Heart right ventricle (tissue), 16 donors: ENCODE measurements at places on chromosomes 7 and 10.

GRCh38 chr7:6437251-6437650, 10.5 kb downstream of the DAGLB start:
- peaks cover 16% of the 10 kb centered on the region for H3K36me3 ChIP-seq
- no peak for DNase-seq
- H3K27ac ChIP-seq = no peak overlapping the region

DNA sequence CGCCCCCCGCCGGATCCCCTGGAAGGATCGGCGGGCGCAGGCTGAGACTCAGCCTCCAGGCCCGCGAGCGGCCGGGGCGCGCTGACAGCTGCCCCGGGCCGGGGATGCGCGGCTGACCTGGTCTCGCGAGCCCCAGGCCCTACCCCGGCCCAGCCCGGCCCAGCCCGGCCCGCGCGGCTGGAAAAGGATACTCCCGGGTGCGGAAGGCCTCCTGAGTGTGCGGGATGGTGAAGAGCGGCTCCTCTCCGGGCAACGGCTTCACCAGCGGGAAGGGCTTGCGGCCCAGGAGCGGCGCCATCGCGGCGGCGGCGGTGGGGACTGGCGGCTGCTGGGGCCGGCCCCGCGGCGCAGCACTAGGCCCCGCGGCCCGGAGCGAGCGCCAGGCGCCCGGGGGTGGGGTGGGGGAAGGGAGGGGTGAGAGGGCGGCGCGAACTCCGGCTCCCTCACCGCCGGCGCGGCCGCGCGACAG, 423 bp downstream of the BAZ1B start:
- peak overlapping the region; percentile 97 for H3K27ac ChIP-seq
- H3K36me3 ChIP-seq = no peaks in the 10 kb centered on the region
- no peaks in the 10 kb centered on the region for H3K27me3 ChIP-seq
- peaks cover 52% of the 10 kb centered on the region for H3K4me1 ChIP-seq
- H3K4me3 ChIP-seq = peak overlapping the region; percentile 94
- DNase-seq = no peak

DNA sequence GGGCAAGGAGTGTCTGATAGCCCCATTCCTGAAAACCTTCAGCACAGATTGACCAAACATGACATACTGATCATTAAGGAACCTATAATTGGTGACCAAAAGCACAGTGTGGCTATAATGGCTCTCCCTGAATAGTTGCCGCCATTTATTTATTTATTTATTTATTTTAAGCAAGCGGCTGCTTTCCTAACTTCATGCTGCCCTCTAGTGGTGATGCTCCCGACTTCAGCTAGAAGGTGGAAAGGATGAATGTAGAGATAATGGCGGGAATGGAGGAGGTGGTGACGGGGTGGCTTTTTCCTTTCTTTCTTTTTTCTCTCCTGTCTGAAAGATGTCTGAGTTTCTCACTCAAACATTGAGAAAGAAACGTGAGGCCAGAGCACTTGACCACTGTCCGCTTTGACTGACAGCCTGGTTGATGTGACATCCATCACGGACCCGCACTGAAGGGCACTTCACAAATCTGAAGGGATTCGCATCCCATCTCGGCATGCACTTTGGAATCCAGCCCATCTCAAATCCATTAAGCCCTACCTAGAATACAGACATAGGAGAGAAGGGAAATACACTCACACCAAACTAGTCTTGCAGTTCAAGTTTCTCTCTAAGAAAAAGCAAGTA, 1090.1 kb downstream of the KCNMA1 start:
- no peaks in the 10 kb centered on the region for H3K27me3 ChIP-seq
- no peak overlapping the region for H3K4me3 ChIP-seq
- H3K4me1 ChIP-seq = peaks cover 3% of the 10 kb centered on the region

DNA sequence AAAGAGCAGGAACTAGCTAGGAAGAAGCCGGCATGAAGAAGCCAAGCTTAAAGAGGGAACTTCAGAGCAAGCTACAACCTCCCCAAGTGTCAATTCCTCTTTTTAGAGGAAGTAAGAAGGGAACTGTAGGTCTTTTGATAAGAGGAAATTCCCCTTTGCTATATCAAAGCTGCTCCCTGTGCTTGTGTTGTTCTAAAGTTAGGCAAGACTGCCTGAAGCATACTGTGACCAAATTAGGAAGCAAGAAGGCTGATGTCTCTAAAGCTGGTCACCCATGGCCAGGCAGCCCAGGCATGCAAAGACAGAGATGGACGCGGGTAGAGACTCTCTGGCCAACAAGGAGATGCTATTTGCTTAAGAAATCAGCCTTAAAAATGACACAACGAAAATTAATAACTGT, 87.9 kb downstream of the RNF216 start:
- no peak overlapping the region for H3K4me3 ChIP-seq
- H3K27ac ChIP-seq = peak overlapping the region; percentile 89
- H3K4me1 ChIP-seq = peaks cover 98% of the 10 kb centered on the region
- no peaks in the 10 kb centered on the region for H3K27me3 ChIP-seq
- peak; percentile 55 for DNase-seq
- H3K36me3 ChIP-seq = no peaks in the 10 kb centered on the region

- no peaks in the 10 kb centered on the region for H3K4me1 ChIP-seq
- H3K27ac ChIP-seq = no peak overlapping the region
- H3K27me3 ChIP-seq = no peaks in the 10 kb centered on the region
- no peak for DNase-seq
Measured at GRCh38 chr7:92557808-92558362, 29.3 kb downstream of the RBM48 start.

GRCh38 chr10:52488606-52489485, 174.8 kb downstream of the DKK1 start:
- no peak overlapping the region for H3K27ac ChIP-seq
- H3K4me1 ChIP-seq = no peaks in the 10 kb centered on the region
- H3K27me3 ChIP-seq = no peaks in the 10 kb centered on the region
- H3K4me3 ChIP-seq = no peak overlapping the region
- DNase-seq = no peak

DNA sequence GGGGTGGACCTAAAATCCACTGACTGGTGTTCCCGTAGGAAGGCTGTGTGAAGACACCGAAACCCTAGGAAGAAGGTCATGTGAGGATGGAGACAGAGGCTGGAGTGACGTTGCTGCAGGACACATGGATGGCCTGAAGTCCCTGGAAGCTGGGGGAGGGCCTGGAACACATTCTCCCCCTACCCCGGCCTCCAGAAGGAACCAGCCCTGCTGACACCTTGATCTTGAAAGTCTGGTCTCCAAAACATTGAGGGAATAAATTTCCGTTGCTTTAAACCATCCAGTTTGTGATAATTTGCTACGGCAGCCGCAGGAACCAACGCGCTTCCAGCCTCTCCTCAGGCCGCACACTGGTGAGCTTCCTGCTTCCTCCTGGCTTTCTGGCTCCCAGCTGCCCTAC, 288.2 kb downstream of the GLRX3 start:
- H3K27ac ChIP-seq = no peak overlapping the region
- peaks cover 7% of the 10 kb centered on the region for H3K27me3 ChIP-seq
- no peaks in the 10 kb centered on the region for H3K4me1 ChIP-seq
- no peak overlapping the region for H3K4me3 ChIP-seq
- H3K36me3 ChIP-seq = no peaks in the 10 kb centered on the region

DNA sequence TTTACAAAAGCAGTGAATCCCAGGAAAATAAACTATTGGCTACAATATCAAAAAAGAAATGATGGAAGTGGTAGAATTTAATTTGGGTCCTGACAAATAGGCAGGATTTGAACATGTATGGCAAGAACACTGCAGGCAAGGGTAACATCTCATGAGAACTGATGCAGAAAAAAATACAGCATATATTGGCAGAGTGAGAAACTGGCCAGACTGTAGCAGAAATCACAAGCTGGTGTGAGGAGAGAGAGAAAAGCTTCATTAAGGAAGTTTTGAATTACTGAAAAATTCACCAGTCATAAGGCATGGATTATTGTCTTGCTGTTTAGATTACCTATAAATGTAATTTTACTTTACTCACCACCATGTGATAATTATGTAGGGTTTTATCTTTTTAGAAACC, 77.4 kb downstream of the ZEB1 start:
- no peaks in the 10 kb centered on the region for H3K36me3 ChIP-seq
- no peak overlapping the region for H3K4me3 ChIP-seq
- no peak for DNase-seq
- peak overlapping the region; percentile 37 for H3K27ac ChIP-seq
- peaks cover 45% of the 10 kb centered on the region for H3K4me1 ChIP-seq
- H3K27me3 ChIP-seq = no peaks in the 10 kb centered on the region

DNA sequence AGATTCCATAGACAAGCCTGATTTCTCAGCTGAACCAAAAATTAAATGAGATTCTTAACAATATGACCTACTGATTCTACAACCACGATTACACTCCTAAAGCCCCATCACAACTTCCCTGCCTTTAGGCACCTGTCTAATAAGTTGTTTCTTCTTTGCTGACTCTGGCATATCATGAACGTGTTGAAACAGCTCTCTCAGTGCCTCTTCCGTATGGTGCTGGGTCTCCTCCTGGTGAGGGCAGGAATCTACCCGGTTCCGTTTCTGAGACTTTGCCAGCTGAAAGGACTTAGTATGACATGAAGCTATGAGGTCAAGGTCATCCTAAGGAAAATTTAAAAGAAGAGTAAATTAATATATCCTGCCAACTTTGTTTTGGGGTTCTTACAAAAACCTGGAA, 48.6 kb downstream of the ARHGAP19 start:
- H3K4me1 ChIP-seq = no peaks in the 10 kb centered on the region
- no peak for DNase-seq
- no peak overlapping the region for H3K27ac ChIP-seq
- peaks cover 4% of the 10 kb centered on the region for H3K36me3 ChIP-seq
- H3K27me3 ChIP-seq = no peaks in the 10 kb centered on the region

GRCh38 chr10:49285232-49285631, 13.7 kb upstream of the C10orf71 start:
- H3K27me3 ChIP-seq = no peaks in the 10 kb centered on the region
- no peak overlapping the region for H3K4me3 ChIP-seq
- H3K27ac ChIP-seq = no peak overlapping the region
- H3K36me3 ChIP-seq = no peaks in the 10 kb centered on the region
- DNase-seq = no peak
- H3K4me1 ChIP-seq = peaks cover 44% of the 10 kb centered on the region

- H3K4me1 ChIP-seq = no peaks in the 10 kb centered on the region
- no peak overlapping the region for H3K4me3 ChIP-seq
- DNase-seq = no peak
- no peaks in the 10 kb centered on the region for H3K27me3 ChIP-seq
Measured at GRCh38 chr7:30585675-30586074, 9.0 kb upstream of the GARS1 start.

- H3K27ac ChIP-seq = peak overlapping the region; percentile 83
- H3K4me3 ChIP-seq = no peak overlapping the region
- H3K27me3 ChIP-seq = no peaks in the 10 kb centered on the region
- H3K4me1 ChIP-seq = peaks cover 4% of the 10 kb centered on the region
Measured at GRCh38 chr7:121085922-121086321, 97.4 kb downstream of the CPED1 start.

DNA sequence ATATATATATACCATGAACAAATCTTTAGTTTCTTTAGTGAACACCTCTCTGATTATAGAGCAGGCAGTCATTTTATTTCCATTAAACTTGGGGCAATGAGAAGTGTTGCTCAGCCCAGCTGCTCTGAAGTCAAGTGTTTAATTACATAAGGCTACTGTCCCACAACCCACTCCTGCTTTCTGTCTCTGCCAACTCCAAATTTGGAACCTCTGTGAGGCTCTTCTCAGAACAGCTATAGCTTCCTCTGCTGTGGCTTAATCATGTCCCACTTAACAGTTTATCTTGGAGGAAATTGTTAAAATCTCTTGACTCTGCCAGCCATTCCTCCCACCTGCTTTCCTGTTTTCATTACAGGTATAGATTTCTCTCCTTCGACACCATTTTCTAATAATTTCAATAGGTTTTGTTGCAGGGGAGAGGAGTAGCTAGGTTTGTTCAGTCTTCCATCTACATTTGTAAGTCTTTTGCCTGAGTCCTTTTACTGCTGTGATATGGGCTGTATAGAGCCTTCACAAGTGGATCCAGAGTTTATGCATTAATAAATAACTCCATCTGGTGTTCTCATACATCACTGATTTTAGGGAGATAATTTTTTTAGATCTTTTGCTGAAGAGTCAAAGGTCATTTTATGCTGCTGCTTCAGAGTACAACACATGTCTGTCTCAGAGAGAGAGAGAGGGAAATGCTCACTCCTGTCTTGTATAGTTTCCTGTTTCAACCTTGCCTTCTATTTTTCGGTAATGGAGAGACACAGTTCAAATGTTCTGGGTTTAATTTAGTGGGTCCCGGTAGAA, 170.4 kb downstream of the WNT2 start:
- no peak overlapping the region for H3K27ac ChIP-seq
- H3K4me1 ChIP-seq = peaks cover 12% of the 10 kb centered on the region
- no peaks in the 10 kb centered on the region for H3K36me3 ChIP-seq
- no peaks in the 10 kb centered on the region for H3K27me3 ChIP-seq
- no peak overlapping the region for H3K4me3 ChIP-seq

GRCh38 chr10:114655671-114656070, 2.4 kb downstream of the ABLIM1 start:
- peak overlapping the region; percentile 77 for H3K27ac ChIP-seq
- H3K4me3 ChIP-seq = no peak overlapping the region
- no peaks in the 10 kb centered on the region for H3K27me3 ChIP-seq
- H3K4me1 ChIP-seq = peaks cover 83% of the 10 kb centered on the region
- H3K36me3 ChIP-seq = no peaks in the 10 kb centered on the region

DNA sequence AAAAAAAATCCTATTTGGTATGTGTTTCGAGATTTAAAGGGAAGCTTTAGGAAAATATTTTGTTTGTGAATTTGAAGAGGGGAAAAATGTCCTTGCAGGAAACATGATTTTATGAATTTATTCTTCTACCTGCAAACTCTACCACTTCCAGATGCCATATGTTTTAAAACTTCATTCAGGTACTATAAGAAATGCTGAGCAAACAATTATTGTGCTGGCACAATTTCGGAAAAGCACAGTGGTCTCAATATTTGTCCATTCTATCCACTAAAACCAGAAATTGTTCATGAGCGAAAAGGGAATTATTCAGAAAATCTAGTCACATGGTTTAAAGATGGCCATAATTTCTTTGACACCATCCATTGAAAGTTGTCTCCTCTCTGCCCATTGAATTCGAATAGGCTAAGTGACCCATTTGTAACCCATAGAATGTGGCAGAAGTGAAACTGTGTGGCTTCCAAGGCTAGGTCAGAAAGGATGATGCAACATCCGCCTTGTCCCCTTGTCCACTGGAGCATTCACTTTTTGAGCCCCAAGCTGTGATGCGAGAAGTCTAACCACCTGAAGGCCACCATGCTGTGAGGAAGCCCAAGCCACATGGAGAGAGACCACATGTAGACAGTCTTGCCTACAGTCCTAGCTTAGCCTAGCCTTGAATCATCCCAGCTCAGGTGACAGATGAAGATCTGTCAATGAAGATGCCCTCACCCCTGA, 189.8 kb upstream of the PRKCQ start:
- H3K4me1 ChIP-seq = no peaks in the 10 kb centered on the region
- H3K4me3 ChIP-seq = no peak overlapping the region
- no peak for DNase-seq
- H3K27ac ChIP-seq = no peak overlapping the region

DNA sequence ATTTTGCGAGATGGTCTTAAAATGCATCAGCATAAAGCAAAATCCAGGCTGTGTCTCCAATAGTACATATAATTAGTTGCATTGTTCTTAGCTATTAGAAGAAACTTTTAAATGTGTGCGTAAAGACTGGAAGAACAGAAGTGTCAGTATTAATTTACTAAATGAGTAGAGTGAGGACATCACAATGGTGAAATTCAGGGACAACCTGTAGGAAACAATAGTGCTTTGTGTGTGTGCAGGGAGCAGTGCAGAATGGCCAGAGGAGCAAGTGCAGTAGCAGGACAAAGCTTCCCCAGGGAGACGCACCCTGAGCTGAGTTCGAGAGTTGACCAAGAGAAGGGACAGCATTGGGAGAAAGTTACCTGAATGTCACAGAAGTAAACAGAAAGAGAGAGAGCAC, 13.7 kb downstream of the ITGB8 start:
- no peaks in the 10 kb centered on the region for H3K27me3 ChIP-seq
- H3K4me1 ChIP-seq = no peaks in the 10 kb centered on the region
- no peak for DNase-seq
- no peak overlapping the region for H3K27ac ChIP-seq

- H3K4me1 ChIP-seq = no peaks in the 10 kb centered on the region
- no peaks in the 10 kb centered on the region for H3K36me3 ChIP-seq
- no peak for DNase-seq
- H3K27ac ChIP-seq = no peak overlapping the region
- H3K4me3 ChIP-seq = no peak overlapping the region
Measured at GRCh38 chr7:110839866-110840265, 251.1 kb upstream of the LRRN3 start.
